CD4-positive, alpha-beta T cell treated with Interleukin-10 for 1 hour (primary cell): ENCODE measurements at places on chromosomes 1 and 21.

- DNase-seq: no peak
Measured at GRCh38 chr1:43537423-43538142, 6.9 kb downstream of the PTPRF start.

DNA sequence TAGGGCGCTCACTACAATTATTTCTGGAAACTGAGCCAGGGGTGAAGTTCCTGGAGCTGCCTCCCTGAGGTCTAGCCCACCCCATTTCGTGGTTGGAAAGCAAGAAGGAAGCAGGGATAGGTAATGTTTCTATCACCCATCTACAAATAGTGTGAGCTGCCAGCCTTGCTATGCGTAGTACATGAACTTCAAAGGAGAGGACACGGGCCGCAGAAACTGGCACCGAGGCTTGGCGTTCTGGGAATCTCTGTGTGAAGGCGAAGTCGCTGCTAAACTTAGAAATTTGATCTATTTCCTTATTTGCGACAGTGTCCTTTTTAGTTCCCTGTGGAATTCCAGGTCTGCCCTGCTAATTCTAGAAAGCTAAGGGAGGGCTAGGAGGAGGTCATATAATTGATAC is 49.6 kb upstream of the NTPCR start:
- DNase-seq: no peak

DNA sequence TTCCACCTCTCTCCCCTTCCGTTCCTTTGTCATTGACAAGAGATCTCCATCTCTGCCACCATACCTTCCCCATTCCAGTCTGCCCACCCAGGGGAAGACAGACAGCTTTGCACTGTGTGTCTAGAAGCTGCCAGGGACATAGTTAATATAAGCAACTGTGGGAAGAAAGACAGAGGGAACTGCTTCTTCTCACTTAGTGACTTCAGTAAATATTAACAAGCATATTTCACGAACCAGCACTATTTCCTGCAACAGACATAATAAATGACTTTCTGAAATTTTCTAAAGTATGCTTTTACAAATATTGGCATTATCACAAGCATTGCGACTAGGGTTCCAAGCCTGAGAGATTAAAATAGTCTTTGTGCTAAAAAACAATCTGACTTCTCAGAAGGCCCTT is 43.2 kb upstream of the SLC6A9 start:
- no peak for DNase-seq

- no peak for DNase-seq
Measured at GRCh38 chr1:90605070-90605469, 112.0 kb downstream of the BARHL2 start.

DNA sequence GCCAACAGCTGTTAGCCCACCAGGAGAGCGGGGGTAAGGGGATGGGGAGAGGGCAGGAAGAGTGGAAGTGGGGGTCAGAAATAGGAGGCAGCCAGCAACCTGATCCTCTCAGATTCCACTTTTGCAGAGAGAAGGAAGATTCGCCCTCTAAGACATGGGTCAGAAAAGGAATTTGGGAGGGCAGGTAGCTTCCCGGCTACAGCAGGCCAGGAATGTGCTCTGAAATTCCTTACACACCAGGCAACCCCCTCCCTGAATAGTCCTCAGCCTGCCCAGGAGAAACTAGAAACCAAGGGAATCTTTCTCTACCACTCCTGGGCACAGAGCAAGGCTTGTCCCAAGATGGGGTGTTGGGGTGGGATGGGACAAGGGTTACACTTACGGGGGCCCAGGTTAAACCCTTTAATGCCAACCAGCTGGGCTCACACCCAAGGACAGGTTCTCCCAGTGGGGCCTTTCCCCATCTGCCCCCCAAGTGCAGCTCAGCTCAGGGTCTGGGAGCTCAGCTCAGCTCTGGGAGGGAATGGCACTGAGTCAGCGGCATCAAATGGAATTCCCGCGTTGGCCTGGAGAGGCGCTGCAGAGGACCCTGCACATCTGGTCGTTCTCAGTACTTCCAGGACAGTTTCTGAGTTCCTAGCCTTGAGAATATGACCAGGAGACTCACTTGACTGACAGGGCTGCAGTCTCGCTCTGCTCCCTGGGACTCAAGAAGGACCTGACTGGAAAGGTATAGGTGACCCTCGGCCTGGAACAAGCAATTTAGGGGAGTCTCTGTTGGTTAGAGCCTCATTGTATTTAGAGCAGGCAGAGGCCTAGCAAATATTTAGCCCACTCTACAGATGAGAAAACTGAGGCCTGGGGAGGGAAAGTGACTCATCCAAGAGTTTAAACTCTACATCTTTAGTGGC is 761 bp downstream of the TNNT2 start:
- peak; percentile 1 for DNase-seq

DNA sequence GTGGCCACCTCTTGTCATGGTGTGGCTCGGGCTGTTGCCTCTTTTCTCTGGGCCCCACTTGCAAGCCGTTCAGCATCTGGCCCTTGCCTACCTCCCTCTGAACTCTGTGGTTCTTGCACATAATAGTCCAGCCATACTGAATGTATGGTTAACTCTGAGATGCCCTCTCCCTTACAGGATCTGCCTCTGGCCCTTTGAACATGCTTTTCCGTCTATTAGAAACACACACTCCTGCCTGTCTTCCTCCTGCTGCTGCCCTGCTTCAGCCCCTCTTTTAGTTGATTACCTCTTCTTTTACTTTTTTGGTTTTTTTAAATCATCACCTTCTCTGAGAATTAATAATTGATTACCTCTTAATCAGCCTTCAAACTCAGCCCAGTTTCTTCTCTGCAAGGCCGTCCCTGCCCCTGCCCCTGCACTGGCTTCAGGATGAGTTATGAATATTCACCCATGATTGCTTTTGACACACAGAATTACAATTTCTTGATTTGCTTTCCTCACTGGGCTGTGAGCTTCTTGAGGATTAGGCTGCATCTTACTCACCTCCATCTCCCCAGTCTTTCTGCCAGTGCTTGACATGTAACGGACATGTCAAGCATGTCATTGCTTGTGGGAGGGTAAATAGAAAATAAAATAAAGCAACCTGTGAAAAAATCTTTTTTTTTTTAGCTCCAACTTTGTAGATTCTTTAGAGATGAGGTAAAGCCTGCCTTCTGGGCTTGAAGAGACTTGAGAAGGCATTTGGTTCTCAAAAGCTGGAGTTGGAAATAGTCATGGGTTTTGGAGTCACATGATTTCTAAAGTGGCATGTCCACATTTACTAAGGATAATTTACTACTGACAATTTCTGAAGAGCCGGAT is 158.3 kb downstream of the PLXNA2 start:
- DNase-seq: no peak
